ENCODE measurements at places on chromosomes 7 and 10. TPM values are rescaled to one million over a fixed set of nuclear protein-coding genes. Genes with fewer than 3 reads are reported as not detected.

Gene HHEX
- total RNA-seq, result 15.3 TPM

Gene MMD2
- 3.7 TPM for total RNA-seq

Gene SPDYE2B
- not detected for total RNA-seq

- no peak for DNase-seq
These were observed 44.8 kb downstream of the SHTN1 start for GRCh38 chr10:116960066-116960776.

DNA sequence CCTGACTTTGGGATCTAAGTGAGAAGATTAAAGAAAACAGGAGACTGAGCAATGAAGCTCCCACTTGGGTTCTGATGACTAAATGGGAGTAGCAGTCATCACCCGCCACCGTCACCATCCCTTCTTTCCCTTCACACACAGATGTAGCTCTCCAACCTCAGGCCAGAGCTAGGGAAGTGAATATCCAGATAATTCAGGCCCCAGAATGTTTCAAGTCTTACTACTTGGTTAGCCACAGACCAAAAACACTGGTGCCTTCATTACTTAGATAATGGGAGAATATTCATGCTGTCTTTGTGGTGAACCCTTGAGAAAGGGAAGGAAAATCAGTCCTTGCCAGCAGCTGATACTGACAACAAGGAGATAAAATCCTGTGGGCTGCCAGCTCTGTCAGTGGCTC, 100.7 kb downstream of the OSBPL3 start:
- DNase-seq, result no peak

Data from sciatic nerve (tissue), 2 donors.